8988T (cell line): ENCODE measurements at places on chromosomes 1 and 21.

- no peak for DNase-seq
Observed at GRCh38 chr1:14486401-14487201, 111.9 kb upstream of the KAZN start.

- DNase-seq, result no peak
Observed at GRCh38 chr1:115829023-115829674, 11.8 kb downstream of the NHLH2 start.

DNA sequence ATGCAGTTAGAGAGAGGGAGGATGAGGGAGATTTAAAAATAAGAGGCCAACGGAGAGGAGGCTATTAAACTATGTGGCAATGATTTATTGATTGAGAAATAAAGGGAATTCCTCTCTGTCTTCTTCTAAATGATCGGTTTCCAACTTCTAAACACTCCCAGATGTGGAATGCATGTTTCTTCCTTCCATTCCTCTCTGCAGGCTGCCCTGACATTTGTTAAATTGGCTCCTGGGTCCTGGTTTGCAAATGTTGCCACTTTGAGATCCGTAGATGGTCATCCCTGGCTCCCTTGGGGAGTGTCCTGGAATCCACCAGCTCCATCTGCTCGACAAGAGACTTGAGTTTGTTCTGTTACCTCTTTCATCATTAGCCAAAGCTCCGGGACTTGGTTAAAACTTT lies 10.3 kb upstream of the C1orf198 start:
- DNase-seq, result no peak

GRCh38 chr1:11670747-11671146 lies 6.7 kb downstream of the FBXO6 start:
- no peak for DNase-seq

DNA sequence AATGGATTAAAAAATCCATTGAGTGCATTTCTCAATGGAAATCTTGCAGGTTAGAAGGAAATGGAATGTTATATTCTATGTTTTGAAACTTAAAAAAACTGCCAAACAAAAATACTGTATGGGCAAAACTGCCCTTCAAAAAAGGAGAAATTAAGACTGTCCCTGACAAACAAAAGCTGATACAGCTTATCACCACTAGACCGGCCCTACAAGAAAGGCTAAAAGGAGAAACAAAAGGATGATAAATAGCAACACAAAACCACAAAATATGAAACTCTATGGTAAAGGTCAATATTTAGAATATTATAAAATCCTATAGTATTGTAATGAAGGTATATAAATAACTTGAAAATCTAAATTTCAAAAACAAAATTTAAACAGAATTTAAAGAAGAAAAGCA lies 60.0 kb downstream of the SLC25A24 start:
- no peak for DNase-seq

GRCh38 chr1:237016626-237017025 lies 12.4 kb upstream of the MT1HL1 start:
- DNase-seq, result no peak

DNA sequence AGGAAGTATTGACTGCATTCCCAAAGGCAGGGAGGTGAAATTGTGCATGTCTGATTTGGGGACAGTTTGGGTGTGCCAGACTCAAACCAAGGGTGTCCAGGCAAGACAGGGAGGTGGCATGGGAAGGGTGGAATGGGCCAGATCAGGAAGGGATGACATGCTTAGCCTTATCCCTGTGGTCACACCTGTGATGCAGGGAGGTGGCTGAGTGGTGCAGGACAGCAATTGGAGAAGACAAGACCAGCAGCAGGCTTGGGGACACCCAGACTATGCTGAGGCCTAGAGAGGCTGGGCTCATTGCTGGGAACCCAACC lies 4.0 kb downstream of the FOXO6 start:
- DNase-seq, result no peak

- no peak for DNase-seq
Observed at GRCh38 chr1:175354080-175354479, 161.5 kb upstream of the KIAA0040 start.

DNA sequence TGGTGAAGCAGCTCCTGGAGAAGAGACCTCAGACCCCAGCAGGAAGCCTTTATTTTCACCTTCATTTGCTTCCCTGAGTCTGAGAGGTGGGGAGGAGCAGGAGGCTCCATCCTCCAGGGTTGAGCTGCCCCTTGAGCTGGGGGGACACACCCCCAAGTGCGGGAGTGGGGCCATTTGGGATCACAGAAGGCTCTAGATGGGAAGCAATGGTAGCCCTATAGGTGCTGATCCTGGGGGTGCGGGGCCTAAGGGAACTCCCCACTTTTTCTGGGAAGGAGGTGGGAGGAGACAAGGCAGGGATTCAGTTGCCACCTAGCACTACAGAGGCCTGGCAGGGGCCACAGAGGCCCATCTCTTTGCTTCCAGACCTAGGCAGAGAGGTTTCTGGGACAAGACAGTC lies 247.9 kb upstream of the CSF3R start:
- no peak for DNase-seq

DNA sequence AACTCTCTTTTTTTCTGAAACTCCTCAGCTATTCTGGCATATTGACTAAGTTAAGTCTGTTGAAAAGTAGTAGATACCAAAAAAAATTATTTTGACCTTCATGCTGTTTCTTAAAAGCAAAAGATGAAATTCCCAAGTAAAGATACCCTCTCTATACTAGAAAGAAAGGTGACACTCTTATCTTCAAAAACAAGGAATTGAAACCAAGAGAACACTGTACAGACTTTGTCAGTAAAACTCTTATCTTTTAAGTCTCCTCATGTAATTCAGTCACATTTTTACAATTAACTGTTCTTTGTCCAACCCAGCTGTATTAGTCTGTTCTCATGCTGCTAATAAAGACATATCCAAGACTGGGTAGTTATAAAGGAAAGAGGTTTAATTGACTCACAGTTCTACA lies 496.2 kb downstream of the LTN1 start:
- DNase-seq, result no peak

DNA sequence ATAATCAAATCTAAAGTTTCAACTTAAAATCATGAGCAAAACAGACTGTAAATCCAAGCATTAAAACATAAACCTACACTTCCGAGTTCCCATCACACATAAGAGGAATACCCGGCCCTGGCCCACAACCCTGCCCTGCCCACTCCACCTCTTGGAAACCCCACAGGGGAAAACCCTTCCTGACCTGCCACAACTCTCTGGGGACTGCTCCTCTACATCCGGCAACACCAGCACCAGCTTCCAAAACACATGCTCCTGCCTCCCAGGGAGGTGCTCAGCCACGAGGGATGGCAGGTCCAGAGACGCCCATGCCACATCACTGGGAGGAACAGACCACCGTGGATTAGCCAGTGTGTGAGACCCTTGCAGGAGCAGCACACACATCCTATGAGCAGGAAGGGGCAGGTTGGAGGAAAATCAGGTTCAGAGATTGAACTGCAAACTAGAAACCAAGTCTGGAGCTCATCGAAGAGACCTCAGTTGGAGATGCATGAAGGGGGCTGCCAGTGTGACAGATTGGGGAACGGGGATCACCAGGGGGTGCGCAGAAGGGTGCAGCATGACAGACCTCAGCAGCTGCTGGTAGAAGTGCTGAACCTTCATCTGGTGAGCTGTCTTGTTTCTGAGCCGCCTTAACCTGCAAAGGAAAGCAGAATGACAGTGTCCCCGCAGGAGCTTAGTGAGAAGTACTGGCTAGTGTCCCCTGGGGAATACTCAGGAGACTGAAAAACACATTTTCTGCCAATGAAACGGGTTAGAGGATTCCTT lies 25.8 kb upstream of the LSS start:
- DNase-seq, result no peak

DNA sequence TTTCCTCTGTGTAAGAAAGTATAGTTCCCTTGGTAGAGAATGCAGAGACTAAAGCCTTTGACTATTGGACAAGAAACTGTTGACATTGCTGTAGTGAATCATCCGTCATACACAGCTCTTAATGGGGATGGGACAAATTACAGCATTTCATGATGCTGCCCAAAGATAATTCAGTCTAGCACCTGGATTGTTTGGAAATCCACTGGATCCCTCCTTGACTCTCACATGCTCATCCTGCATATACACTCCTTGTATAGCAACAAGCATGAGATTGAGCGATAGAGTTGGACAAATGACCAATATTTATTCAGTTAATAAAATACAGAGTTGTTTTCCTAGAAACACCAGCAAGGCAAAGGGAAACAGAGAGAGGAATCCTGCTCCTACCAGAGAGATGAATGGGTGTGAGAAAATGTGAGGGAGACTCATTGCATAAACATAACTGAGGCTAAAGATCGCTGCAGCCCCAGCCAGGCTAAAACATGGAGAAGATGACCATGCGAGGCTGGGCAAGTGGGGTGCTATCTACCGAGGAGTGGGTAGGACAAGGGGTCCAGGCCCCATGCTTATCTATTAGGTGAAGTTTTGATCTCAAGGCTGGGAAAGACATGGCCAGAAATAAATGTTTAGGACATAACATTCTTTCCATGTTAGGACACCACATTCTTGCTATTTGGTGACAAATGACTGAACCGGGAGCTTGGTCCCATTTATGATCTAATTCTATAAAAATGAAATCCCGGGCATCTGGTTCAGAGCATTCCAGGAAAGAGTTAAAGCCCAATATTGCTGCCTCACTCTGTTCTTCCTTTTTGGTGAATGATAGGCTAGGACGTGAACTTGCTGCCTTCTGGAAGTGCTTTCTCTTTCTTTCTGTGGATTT lies 153.2 kb downstream of the TGFB2 start:
- no peak for DNase-seq

DNA sequence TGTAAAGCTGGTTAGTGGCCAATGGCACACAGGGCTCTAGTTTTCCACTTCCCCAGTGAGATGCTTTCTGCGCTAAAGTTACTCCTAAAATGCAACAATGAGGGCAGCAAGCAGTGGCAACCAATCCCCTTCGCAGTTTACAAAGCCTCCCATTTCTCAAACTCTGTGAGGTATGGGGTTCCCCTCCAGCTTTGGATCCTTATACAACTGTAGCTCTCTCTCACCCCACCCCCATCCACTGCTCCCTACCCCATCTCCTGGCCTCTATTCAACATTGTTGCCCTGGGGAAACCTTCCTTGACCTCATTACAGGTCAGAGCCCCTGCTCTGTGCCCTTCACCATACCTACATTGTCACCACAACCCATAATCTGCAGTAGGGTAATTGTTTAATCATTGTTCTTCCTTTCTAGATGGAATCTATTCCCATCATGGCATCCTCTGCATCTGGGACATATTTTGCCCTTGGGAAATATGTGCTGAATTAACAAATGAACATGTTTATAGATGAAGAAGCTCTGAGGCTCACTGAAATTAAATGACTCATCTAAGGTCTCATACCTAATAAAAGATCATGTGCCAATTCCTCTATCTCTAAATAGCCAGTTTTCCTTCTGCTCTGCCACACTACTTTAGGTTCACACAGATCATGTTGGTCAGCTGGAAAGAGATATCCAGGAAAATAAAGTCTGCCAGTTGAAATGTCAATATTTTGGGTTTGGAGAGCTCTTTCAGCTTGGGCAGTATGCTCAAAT lies 12.6 kb downstream of the KIAA0040 start:
- no peak for DNase-seq

- DNase-seq, result no peak
Observed at GRCh38 chr1:116826818-116827606, 72.8 kb downstream of the CD2 start.

- DNase-seq, result no peak
Observed at GRCh38 chr1:156431769-156432668, 63.0 kb downstream of the RHBG start.

DNA sequence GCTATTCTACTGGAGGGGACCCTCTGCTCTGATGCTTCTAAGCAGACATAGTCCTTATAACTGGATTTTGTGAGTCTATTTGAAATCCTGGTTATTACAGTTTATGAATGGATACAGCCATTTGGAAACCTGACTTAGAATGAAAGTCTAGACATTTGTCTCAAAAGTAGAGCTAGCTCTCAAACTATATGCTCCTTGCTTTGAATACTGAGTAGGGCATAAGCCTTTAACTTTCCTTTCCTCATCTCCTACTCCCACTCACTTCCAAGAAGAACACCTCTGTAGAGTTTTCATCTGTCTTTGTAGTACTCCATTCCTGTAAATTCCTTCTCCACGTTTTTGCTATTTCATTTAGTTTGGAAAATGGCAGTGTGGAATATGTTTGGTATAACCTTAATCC lies 9.0 kb upstream of the ARID1A start:
- no peak for DNase-seq

DNA sequence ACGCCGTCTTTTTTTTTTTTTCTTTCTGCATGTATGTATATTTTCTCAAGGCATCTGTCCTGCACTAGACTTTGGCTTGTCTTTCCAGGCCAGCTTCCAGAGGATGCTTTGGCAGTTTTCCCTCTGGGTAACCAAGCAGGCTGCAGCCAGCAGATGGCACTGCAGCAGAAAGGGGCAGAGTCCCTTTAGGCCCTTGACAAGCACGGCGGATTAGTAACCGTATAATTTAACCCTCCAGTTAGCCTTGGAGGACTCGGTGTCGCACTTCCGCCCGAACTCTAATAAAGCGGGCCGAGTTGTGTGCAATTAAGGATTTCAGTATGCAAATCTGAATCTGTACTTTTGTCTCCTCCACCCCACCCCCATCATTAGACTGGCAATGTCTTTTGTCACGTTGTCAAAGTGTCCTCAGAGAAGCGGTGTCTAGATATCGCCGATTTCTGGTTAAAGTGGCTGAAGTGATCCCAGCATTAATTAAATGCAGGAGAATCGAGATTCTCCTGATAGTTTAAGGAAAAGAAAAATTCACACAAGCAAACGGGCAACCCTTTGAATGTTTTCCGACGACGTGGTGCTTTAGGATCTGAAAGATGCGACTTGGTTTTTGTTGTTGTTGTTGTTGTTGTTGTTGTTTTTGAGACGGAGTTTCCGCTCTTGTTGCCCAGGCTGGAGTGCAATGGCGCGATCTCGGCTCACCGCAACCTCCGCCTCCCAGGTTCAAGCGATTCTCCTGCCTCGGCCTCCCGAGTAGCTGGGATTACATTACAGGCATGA lies 1.1 kb upstream of the TMEM167B start:
- peak; percentile 35 for DNase-seq
